Sciatic nerve (tissue), 2 donors: ENCODE measurements at places on chromosomes 6 and 20.
A peak's percentile ranks its signal among the peaks of the same experiment; 100 is the strongest.

DNA sequence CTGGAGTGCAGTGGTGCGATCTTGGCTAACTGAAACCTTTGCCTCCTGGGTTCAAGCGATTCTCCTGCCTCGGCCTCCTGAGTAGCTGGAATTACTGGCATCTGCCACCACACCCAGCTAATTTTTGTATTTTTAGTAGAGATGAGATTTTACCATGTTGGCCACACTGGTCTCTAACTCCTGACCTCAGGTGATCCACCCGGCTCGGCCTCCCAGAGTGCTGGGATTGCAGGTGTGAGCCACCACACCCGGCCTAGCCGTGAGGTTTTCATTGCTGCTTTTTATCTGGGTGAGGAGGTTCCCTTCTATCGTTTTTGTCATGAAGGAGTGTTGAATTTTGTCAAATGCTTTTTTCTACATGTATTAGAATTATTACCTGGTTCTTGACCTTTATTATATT lies 23.9 kb downstream of the SRC start:
- DNase-seq: no peak

- DNase-seq: no peak
Measured at GRCh38 chr20:41336711-41337492, 3.7 kb upstream of the LPIN3 start.

- no peak for DNase-seq
Measured at GRCh38 chr6:41439524-41440418, 104.4 kb downstream of the NCR2 start.

- no peak for DNase-seq
Measured at GRCh38 chr6:33761922-33762629, 15.4 kb upstream of the IP6K3 start.

- no peak for DNase-seq
Measured at GRCh38 chr6:91824331-91824730, 1237.5 kb upstream of the MAP3K7 start.

- DNase-seq: no peak
Measured at GRCh38 chr6:147137986-147138385, 66.2 kb upstream of the STXBP5 start.

DNA sequence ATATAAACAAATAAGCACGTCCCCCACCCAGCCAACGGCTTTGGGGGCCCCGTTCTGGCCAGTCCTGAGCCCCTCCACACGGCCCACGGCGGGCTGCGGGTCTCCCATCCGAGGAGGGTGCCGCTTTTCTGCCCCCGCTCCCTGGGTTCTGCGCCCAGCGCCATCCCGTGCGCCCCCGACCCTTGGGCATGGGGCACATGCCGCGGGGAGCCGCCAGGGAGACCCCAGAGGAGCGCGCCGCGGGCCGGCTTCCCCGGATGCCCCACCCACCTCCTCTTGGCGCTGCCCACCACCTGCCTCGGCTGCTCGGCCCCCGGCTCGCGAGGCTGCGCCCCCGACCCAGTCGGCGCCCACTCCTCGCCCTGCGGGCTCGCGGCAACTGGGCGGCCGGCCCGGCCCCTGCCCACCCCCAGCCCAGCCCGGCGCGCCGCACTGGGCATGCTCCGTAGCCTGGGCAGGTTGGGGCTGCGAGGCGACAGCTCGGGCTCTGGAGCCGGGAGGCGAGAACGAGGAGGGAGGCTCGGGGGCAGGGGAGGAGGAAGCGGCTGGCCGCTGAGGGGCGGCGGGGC lies 570 bp upstream of the PLCB4 start:
- DNase-seq: peak; percentile 69

DNA sequence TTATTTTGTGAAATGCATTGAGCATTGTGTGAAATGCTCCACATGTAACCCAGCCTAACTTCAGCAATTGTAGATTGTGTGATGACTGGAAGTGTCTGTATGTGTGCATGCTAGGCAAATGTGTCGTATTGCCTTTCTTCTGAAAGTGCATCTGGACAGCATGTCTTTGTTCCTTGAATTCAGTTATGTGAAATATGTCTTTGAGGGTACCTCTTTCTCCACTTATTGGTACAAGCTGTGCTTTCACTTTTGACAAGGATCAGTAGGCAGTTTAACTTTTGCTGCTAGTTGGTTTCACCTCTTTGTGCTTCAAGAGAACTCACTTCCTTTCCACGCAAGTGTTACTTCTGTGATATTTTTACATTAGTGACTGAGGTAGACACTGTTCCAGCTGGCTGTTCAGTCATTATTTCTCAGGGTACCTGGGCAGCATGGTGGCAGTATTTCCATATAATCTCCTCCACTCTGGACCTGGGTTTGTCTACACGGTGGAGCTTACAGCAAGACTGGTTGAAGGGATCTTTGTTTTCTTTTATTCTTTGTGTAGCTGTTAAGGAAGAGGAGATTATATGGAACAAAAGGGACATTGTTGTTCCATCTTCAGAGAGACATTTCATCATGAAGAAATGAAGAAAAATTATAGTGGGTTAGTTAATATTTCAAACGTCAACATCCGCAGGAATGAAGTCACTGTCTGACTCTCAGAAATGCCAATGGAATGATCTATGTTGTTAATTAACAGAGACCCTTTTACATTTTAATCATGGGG lies 175.4 kb downstream of the UTRN start:
- no peak for DNase-seq

DNA sequence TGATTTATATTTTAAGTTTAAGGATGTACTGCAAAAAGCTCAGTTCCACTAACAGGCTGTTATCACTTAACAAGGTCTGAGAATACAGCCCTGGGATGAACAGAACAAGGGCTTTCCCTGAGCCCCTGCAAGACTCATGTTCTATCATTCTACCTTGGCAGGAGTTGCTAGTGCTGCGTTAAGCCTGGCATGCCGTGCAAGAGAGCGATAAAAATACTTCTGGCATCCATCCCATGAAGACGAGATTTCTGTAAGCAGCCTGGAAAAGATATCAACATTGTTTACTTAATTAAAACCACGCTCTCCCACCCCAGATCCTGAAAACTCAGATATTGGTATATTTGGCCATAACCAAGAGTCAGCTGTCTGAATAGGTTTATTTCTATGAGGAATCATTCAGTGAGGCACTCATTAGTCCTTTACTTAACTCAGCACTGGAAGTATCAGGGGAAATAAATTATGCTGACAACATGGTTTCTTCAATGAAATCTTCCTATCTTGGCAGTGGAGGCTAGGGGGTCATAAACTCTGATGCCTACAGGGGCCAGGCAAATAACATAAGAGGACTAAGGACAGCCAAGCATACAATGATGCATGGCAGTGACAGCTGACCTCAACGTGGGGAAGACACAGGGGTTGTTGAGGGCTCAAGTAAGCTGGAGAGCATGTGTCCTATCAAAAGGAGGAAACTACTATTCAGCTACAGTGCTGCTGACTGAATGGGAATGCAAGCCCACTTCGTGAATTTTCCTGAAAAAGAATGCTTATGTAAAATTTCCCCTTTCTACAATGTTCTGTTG lies 37.6 kb upstream of the LYRM2 start:
- DNase-seq: no peak

DNA sequence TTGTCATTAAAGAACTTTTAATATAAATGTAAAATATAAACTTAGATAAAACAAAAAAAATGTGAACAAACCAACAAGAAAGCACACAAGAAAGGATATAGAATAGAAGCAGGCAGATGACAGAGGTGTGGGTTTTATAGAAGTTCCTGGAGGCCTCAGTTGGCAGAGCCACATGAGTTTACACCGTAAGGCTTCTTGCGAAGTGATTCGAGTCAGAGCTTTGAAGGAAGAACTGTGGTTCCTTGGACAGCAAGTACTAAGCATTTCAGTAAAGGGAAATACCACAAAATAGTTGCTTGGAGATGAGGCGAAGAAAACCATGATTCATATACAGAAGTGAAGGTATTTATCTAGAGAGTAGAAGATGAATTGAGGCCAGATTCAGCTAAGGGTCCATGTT lies 207.9 kb upstream of the EYA4 start:
- DNase-seq: no peak

- no peak for DNase-seq
Measured at GRCh38 chr20:59818911-59819310, 114.5 kb downstream of the SYCP2 start.

DNA sequence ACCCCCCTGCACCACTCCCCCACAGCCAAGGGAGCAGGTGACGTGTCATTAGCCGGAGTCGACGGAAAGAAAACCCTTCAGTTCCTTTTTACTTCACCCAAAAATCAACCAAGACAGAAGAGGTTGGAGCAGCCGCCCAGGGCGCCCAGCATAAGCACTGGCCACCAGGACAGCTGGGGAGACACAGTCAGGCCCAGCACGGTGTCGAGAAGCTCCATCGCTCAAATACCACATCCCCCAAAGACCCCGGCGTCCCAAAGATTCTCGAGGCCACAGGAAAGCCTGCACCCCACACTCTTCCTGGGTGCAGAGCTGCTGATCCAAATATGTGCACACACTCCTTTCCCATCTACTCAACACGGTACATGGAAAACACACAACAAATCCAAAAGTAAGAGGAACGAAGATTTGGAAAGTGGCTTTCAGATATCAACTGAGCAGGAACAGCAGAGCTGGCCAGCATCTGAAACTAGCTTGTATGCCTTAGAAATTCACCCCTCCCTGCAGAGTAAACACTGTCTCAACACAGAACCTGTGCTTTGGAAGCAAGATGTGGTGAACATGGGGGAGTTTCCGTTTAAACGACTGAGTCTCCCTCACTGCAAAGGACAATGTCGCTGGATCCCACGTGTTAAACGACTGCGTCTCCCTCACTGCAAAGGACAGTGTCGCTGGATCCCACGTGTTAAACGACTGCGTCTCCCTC lies 54.6 kb downstream of the DLL1 start:
- DNase-seq: peak; percentile 34

- DNase-seq: no peak
Measured at GRCh38 chr6:116059713-116060571, 749 bp downstream of the FRK start.

- no peak for DNase-seq
Measured at GRCh38 chr6:75296811-75297779, 12.5 kb upstream of the TMEM30A start.

GRCh38 chr6:116280161-116280932 lies 617 bp upstream of the TSPYL1 start:
- DNase-seq: no peak

DNA sequence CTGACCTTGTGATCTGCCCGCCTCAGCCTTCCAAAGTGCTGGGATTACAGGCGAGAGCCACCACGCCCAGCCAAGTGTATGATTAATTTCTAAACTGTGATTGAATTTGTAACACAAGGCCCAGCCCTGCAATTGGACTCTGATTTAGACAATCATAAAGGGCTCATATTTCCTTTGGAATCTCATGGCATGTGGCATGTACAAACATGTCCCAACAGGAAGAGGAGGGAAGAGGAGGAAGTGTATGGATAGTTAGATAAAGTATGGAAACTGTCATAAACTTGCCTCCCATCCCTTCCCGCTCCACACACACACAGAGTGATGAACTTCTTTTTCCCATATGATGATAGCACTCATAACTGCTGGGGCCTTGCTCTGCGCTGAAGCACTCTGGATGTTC lies 27.2 kb upstream of the QKI start:
- no peak for DNase-seq

GRCh38 chr6:133467982-133468380 lies 226.8 kb downstream of the EYA4 start:
- no peak for DNase-seq

- no peak for DNase-seq
Measured at GRCh38 chr20:50175938-50176933, 14.4 kb upstream of the CEBPB start.

DNA sequence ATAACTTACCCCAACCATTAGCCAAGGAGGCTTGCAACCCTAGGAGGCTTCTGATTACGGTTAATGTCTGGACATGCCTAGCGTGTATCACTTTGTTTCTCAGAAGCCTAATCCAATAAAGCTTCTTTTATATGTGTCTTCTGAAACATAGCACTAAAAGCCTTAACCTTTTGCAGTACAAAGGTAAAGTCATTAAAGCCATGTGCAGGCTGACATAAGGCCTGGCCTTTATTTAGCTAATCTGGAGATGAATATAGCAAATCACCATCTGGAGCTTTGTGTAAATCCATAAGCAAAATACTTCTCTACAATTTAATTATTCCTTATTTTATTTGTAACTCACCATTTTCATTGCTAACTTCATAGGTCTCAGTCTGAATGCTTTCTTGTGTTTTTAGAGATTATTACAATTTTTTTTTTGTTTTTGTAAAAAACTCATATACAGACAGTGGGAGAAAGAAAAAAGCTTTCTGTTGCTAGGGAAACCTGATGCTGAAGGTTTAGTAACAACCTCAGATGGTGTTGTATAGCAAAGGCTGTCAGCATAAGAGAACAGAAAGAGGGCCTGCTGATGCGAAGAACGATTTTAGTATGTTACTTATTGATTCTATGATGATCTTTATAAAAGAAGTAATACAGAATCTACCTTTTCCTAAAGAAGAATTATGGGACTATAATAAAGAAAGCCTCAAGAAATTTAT lies at the start of gene EYS:
TSS of gene EYS (minus strand) at position 101 of the 701 bp plus-strand sequence. CDS start 211,816 bp downstream, outside the sequence.
- no peak for DNase-seq

- DNase-seq: no peak
Measured at GRCh38 chr20:62696989-62697388, 11.6 kb upstream of the NTSR1 start.

DNA sequence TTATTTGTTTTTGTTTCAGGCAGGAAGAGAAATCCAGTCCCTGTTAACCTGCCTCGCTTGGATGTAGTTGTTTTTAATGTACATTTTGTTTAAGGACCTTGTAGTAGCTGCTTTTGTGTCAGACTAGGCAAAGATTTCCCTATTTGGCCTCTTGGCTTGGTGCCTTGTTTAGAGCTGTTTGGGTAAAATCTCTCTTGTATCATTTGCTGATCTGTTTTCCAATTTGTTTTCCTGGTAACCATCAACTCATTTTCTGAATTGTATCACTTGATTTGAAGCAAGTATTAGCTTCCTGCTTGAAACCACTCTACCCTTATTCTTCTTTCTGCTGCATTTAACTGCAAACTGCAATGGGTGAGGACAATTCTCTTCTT lies 160.7 kb downstream of the ZFAND3 start:
- DNase-seq: no peak

DNA sequence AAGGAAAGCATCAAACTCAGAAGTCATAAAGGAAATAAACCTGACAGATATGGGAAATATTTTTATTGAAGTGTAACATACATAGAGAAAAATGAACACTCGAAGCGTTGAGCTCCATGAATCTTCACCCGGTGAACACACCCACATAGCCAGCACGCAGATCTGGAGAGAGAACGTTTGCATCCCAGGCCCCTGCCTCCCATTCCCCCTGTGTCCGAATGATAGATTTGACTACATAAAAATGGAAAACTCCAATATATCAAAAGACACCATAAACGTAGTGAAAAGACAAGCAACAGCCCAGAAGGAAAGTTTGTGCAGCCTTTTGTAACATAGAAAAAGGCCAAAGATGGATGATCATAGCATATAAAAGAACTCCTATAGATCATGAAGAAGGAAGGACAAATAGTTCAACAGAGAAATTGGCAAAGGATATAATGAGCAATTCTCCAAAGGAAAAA lies 17.1 kb downstream of the SYNJ2 start:
- no peak for DNase-seq

GRCh38 chr6:92753956-92754355 lies 665.4 kb downstream of the EPHA7 start:
- DNase-seq: no peak

DNA sequence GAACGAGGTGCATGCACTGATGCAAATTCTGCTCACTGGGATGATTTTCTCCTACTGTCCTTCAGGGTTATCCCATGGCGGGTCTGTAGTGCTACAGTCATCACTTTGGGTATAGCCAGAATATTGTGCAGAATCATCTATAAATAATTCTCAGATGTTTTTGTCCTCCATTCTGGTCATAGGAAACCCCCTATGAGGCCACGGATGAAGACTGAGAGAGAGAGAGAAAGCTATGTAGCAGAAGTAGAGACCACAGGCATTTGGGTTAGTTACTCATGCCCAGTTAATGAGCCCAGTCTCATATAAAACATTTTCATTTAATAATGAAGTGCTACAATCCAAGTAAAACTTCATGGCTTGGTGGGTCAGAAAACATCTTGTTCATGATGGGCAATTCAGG lies 145.1 kb upstream of the PLN start:
- DNase-seq: no peak
